ENCODE measurements at places on chromosomes 2 and 18.

DNA sequence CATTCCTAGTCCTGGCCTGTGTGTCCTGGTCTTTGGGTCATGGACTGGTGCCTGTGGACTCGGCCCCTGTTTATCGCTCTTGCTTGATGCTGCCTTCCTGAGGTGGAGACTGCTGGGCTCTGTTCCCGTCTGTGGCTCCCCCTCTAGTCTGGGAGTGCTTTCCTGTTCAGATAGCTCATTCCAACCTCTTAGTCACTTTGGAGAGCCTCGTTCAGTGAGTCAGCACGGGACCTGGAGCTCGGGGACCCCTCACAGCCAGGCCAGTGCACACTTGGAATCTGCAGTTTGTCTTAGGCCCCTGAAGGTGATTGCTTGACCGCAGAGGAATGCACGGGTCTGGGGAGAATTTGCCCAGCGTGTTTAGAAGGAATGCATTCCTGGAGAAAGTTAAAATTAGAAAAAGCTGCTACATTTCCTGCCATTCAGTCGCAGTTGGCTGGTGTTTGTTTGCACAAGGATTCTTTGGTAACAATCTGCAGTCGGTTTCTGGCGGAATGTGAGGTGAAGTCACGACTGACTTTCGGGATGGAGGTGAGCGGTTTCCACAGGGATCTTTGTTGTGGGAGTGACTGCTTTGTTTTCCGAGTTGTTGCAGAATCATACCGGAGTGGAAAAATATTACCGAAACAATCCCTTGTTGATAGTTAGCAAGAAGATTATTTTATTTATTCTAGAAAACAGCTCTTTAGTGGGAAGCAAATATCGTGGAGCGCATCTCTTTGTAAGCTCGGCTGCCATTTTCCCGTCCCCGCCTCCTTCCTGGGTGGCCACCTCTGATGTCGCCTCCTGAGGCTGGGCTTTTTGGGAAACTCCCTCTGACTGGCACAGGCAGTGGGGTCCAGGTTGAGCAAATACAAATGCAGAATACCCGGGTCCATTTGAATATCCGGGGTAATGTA lies 29.6 kb downstream of the SH3BP4 start:
- no peak for DNase-seq

DNA sequence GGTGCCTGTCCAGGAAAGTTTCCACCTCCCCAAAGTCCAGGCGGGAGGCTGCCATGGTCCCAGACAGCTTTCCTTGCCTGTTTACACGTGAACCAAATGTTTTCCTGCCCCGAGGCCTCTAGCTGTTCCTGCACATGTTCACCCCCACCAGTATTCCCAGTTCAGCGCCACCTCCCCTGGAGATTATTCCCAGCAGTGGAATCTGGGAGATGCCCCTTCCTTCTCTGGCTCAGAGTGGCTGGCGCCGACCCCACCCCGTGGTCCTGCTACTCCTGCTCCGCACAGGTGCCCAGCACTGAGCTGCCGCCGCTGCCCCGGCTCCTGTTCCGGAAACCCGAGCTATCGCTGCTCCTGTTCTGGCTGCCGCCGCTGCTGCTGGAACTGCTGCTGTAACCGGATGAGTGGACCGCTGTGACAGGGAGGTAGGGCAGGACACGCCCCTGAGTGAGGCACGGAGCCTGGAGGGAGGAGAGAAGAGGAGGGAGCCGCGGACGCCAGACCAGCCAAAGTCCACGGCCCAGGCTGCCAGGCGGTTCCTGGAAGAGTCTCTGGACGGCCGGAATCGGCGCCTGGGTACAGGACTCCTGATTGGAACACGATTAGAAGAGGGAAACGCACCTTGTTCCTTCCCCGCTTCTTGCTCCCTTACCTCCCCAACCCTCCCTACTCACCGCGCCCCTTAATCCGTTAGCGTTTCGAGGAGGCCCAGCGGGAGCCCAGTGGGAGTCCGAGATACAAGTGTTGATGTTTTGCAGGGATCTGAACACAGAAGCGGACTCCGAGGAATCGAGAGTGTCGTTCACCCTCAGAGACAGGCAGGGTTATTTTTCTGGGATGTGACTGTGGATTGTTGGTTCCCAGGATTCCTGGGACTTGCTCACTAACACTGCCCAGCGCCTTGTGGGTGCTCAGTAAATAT lies at the start of gene PDE11A:
PDE11A (minus strand) TSS at position 395 of the 919 bp plus-strand sequence; CDS start at position 55, 340 bp downstream.
- peak; percentile 24 for DNase-seq

DNA sequence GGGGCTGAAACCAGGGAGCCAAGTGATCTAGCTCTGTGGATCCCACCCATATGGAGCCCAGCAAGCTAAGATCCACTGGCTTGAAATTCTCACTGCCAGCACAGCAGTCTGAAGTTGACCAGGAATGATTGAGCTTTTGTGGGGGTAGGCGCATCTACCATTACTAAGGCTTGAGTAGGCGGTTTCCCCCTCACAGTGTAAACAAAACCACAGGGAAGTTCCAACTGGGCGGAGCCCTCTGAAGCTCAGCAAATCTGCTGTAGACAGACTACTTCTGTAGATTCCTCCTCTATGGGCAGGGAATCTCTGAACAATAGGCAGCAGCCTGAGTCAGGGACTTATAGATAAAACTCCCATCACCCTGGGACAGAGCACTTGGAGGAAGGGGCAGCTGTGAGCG lies 96.7 kb downstream of the CCDC148 start:
- no peak for DNase-seq

DNA sequence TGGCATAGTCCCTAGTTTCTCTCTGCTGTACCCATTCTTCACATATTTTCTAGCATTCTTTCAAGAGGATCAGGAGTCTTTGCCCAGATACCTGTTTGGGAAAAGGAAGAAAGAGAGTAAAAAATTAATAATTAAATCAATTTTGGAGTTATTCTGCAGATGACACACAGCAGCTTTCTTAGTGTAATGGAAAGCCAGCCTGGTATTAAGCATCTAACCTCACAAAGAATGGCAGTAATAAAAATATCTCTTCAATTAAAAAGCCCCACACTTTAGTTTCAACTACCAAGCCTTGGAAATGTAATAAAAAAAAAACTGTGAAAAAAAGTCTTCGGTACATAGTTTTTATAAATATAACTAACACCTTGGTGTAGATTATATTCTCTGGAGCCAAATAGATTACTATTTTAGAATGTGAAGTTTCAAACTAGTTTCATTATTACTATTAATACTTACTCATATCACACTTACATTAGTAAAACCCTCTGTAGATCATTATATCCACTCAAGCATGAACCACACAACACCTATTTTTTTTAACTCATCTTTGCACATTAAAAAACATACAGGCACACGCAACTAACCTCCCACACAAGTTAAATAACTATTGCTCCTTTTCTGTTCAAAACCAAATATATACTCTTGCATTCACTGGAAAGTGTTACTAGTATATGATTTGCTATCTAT lies 90.9 kb downstream of the GPD2 start:
- no peak for DNase-seq

DNA sequence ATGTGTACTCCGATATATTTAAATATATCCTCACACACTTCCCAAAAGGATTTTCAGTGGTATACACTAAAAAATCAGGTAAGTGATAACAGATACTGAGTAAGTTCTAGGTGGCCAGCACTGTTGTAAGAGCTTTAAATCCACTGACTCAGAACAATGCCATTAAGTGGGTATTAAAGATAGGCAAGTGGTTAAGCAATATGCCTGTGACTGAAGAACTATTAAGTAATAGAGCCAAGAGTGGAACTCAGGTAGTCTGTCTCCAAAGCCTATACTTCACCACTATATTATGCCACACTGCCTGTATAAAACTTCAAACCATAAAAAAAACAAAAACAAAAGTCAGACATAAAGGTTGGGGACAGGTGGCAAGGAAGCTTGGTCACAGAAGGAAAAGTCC lies 37.2 kb downstream of the THUMPD2 start:
- DNase-seq = no peak

GRCh38 chr2:26579025-26579722 lies 62.0 kb downstream of the CIB4 start:
- DNase-seq = no peak

DNA sequence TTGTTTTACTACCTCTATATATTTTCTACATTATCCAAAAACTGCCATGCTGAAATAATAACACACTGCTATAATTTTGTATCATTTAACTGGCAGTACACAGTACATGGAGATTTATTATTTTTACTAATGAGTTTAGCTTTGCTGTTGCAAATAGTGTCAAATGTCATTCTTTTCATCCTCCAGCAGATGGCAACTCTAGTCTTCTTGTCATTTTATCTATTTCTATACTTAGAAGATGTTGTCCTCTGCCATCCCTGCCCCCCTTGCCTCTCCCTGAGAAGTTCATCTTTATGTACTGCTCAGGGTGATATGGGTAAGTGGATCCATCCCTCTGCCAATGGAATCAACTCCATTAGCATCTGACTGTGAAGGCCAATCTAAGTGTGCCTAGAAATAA lies 21.7 kb upstream of the LRRTM1 start:
- no peak for DNase-seq

DNA sequence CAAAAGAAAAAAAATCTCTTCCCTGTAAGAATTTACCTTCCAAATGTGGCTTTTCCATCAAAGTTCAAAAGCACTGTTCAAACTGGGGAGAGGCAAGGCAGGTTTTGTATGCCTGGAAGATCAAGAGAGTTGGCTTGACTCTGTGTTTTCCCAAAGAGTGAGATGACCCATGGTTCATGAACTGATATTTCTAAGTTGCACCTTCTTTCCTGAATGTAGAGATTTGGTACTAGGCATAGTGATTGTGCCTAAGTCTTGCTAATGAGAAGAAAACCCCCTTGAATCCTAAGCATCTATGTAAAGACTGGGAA lies 23.4 kb upstream of the LPIN1 start:
- DNase-seq = no peak

- no peak for DNase-seq
Measured at GRCh38 chr2:137976274-137976673, 12.0 kb downstream of the HNMT start.

- no peak for DNase-seq
Measured at GRCh38 chr2:111522231-111522768, 361.7 kb downstream of the ANAPC1 start.

GRCh38 chr2:158718851-158719250 lies 76.3 kb upstream of the DAPL1 start:
- no peak for DNase-seq

DNA sequence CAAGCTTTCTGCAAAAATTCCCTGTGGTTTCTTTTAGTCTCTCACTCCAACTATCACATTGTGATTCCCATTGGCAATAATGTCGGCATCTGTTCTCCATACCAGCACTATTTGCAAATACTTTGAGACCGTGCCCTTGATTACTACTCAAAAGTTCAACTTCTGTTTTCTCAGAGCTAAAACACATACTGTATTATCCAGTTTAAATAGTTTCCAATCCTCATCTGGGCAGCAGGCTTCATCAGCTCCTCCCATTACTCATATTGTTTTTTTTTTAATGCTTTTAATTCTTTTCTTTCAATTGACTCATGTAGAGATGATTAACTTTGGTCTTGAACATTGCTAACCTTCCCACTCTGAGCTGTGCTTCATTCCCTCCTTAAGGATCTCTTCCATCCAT lies 135.8 kb downstream of the METTL8 start:
- no peak for DNase-seq

- DNase-seq = no peak
Measured at GRCh38 chr18:2442726-2443275, 128.5 kb downstream of the METTL4 start.

DNA sequence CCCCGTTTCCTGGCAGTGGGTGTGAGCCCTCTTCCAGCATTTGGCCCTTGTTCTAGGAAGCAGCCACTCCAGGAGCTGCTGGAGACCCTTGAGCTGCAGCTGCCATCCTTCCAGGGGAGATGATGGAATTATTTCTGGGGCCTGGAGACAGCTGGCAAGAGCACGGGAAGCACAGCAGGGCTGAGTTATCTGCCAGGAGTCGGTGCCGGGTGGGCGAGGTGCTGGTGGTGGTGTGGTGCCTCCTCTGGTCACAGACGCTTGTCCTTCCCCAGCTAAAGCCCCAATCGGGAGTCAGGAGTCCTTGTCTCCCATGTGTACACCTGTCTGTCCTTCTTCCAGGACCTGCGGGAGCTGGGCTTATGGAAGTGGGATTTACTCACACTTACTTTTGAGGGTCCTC lies 36.0 kb downstream of the DPYSL5 start:
- no peak for DNase-seq

DNA sequence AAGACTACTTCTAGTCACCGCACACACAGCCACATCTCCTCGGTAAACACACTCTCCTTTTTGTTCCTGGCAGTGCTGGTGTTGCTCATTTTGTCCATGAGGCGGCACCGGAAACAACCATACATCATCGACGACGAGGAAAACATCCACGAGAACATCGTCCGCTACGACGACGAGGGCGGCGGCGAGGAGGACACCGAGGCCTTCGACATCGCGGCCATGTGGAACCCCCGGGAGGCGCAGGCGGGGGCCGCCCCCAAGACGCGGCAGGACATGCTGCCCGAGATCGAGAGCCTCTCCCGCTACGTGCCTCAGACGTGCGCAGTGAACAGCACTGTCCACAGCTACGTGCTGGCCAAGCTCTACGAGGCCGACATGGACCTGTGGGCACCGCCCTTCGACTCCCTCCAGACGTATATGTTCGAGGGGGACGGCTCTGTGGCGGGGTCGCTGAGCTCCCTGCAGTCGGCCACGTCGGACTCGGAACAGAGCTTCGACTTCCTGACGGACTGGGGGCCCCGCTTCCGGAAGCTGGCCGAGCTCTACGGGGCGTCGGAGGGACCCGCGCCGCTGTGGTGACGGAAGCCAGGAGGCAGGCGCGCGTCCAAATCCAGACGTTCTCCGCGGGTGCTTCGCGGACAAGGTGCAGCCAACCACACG lies 221.0 kb downstream of the CDH20 start:
- no peak for DNase-seq

- DNase-seq = no peak
Measured at GRCh38 chr2:19352946-19353720, 5.3 kb downstream of the OSR1 start.

GRCh38 chr2:108919571-108920373 lies 69.2 kb downstream of the EDAR start:
- no peak for DNase-seq

DNA sequence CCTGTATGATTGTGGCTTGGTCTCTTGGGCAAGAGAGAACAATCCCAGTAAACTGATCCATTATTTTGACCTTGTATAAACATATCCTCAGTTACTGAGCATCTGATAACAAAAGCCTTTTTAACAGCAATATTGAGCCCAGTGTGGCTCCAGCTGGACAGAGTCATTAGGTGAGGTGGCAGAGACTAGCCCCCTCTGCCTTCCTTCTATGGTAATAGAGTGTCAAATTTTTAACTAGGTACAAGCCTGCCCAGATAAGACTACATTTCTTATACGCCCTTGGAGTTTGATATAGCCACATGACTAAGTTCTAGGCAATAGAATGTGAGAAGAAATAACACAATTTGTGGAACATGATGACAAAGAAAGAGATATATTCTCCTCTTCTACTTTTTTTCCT lies 56.2 kb downstream of the HNMT start:
- no peak for DNase-seq

DNA sequence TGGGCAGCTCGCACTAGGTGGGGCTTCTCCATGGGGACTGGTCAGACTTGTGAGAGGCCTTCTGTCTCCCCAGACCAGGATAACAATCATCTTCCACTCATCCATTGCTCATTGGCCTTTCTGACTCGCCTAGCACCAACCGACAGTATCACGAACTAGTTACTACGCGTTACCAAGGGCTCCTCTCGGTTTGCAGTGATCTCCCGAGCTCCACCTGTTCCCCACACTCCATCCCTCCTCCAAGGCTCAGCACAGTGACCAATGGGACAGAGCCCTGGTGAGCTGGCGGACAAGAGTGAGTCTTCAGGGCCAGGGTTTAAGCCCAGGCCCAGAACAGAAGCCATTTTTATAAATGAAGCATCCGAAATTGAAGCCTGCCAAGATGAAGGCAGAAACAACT lies 42.8 kb upstream of the SMAD7 start:
- DNase-seq = no peak

- no peak for DNase-seq
Measured at GRCh38 chr2:45089554-45090261, 80.5 kb upstream of the SIX2 start.

Measured in stimulated activated CD4-positive, alpha-beta T cell treated with anti-CD3 and anti-CD28 coated beads, Interleukin-2, amount 100 ng/mL, for 24 hours (primary cell).